Cardiac atrium fibroblast (primary cell): ENCODE measurements at places on chromosomes 16 and 17. TPM values are rescaled to one million over a fixed set of nuclear protein-coding genes. Genes with fewer than 3 reads are reported as not detected.

CHAD gene
- total RNA-seq = not detected in 2 replicates

SLFN14 gene
- not detected in 2 replicates for total RNA-seq

SLC7A6OS gene
- total RNA-seq = 4.3 and 4.7 TPM in 2 replicates

FKBP10 gene
- total RNA-seq = 676 and 811 TPM in 2 replicates

ALDOC gene
- total RNA-seq = 213 and 230 TPM in 2 replicates

KRT25 gene
- total RNA-seq = not detected in 2 replicates

KRT36 gene
- total RNA-seq = not detected in 2 replicates

TRIM47 gene
- total RNA-seq = 32.5 and 56.4 TPM in 2 replicates

PRKCB gene
- not detected in 2 replicates for total RNA-seq
